H9 (cell line): ENCODE measurements at places on chromosomes 6 and 20.

GRCh38 chr6:43683708-43684455 is 3.7 kb downstream of the MRPS18A start:
- no peak for DNase-seq

- peak; percentile 68 for DNase-seq
Observed at GRCh38 chr20:22333885-22334545, 250.4 kb downstream of the FOXA2 start.

DNA sequence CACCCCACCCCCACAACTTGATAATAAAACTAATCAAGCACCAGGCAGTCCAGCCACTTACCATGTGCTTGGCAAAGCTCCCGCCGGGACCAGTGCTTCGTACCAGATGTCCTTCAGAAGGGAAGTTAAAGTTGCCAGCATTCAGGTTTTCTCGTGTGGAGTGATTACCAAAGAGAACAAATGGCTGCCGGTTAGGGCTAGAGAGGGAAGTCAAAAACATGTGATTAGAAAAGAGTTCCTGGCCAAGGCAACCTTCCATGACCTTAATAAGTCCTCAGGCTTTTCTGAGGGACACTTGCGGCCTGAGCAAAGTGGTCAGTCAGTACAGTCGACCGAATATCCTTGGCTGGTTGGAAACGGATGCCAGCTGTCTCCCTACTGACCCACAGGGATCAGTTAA is 67.0 kb downstream of the DNAAF9 start:
- no peak for DNase-seq

DNA sequence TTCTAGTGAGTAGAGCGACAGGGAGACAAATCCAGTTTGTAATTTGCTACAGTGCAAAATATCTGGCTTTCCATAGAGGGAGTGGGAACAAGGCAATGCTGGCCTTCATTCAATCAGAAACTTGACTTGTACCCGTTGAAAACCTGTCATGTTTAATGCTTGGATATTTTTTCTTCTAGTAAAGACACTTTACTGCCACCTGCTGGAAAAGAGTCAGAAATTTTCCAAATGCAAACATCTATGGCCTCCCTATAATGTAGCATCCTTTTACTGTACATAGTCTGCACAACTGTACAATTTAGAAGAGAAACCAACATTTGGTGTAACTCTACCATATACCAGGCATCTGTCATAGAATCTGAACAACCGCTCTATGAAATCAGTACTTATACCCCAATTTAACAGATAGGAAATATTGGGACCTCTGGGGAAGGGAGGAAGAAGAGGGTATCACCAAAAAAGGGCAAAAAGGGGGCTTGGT is 16.7 kb upstream of the TBC1D20 start:
- no peak for DNase-seq

DNA sequence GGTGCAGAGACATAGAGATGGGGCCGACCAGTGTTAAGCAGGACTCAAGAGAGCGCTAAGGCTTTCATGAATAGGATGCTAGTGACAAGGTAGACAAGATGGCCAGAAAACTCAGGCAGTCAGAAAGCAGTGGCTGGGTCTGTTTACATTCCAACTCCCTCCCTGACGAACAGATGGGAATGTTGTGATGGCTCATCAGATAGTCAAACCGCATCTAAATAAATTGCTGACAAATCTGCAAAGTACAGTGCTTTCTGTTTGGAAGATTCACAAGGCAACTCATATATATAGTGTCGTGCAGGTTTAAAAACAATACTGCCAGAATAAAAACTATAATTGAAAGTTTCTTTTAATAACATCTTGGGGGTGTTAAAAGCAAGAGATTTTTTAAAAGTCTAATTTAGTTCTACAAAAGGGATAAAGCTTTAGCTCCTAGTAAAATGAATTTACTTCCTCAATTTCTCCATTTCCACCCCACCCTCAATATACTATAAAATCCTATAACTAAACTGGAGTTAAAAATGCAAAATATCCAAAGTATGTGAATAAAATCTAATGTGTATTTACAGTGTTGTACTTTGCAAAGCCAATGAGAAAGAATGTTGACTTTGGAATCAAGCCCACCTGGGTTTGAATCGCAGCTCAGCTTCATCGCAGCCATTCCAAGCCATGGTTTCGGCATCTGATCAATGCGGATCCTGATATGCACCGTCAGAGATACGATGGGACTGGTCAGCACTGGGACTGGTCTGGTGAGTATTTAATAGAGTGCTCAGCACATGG is 247.3 kb upstream of the PDE10A start:
- no peak for DNase-seq

- no peak for DNase-seq
Observed at GRCh38 chr6:43940071-43940392, 170.0 kb downstream of the VEGFA start.

GRCh38 chr6:87903323-87903722 is 144.3 kb upstream of the SPACA1 start:
- no peak for DNase-seq

DNA sequence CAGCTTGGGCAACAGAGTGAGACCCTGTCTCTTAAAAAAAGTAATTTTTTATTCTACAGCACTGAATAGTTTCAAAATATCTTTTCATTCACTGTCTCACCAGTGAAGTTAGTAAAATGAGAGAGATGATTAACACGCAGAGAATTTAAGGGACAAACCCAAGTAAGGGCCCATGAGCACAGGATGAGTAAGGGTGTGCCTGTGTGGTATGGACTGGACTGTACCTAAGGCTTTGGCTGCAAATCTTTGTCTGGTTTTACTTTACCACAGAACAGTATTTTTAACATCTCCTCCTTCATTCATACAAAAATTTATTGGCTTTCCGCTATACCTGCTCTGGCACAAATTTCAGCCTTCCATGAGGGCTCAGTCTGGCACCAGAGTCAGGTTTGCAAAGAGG is 433.3 kb downstream of the UTRN start:
- DNase-seq: no peak
